ENCODE measurements at places on chromosomes 1 and 21. TPM values are rescaled to one million over a fixed set of nuclear protein-coding genes. Genes with fewer than 3 reads are reported as not detected.

The UBE2U gene
- total RNA-seq: not detected

The CYP4B1 gene
- not detected for total RNA-seq

The CCDC181 gene
- total RNA-seq: 0.54 TPM

The RHBG gene
- not detected for total RNA-seq

DNA sequence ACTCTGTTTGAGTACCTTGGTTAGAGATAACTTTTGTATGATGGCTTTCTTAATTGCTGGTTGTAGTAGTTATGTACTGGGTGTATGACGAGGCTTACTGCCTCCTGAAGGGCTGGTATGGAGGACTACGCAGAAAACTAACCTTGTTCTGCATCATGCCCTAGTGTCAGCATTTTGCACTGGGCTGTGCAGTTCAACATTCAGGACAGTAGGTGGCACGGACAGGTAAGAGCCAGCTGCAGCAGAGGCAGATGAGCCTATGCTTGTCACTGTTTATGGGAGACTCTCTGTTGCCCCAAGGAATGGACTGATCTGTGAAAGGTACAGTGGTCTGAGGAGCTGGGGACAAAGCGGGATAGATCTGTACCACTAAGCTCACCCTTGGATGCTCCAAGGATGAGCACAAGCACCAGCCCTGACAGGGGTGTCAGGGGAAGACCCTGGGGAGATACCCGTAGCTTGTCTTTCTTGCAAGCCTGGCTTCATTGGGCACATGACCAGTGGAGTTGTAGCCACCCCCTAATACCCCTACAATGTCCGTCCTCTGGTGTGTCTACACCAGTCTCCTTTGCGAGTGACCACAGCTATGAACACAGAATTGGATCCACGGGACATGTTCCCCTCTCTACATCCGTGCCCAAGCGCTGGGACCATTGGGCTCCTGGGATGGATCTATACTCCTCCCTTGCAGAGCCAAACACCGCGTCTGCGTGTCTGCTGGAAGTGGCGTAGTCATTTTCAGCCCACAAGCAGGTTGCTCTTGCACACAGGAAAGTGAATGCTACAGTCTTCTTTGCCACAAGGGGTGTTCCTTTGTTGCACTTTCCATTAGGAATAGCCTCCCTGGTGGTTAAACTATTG, 51.1 kb upstream of the CFHR3 start:
- no peak for DNase-seq

DNA sequence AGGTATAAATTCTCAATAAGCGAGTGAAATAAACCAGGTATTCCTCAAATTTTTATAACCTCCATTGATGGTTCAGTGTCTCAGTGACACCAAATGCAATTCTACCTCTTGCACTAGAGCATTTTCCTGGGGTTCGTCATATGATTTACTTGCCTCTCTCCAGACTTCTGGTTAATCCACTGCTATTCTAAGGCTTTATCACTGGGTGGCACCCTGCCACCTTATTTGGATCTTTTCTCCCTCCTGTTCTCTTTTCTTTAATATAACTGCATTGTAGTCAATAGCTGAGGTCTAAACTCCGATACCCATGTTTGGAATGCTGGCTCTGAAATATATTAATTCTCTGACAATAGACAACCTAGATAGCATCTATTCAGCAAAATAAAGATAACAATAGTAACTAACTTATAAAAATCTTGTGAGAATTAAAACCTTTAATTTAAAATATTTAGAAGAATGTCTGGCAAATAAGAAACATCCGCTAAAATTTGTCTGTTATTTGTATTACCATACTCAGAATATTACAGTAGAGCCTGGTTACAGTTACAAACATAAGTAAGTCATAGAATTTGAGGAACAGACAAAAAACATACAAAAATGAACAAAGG, 436.4 kb downstream of the PLA2G4A start:
- peak; percentile 45 for DNase-seq

GRCh38 chr1:107804741-107805140, 160.2 kb downstream of the VAV3 start:
- no peak for DNase-seq

- no peak for DNase-seq
Measured at GRCh38 chr1:193538680-193539079, 352.3 kb upstream of the B3GALT2 start.

- DNase-seq: no peak
Measured at GRCh38 chr1:57674801-57675200, 250.9 kb upstream of the DAB1 start.

DNA sequence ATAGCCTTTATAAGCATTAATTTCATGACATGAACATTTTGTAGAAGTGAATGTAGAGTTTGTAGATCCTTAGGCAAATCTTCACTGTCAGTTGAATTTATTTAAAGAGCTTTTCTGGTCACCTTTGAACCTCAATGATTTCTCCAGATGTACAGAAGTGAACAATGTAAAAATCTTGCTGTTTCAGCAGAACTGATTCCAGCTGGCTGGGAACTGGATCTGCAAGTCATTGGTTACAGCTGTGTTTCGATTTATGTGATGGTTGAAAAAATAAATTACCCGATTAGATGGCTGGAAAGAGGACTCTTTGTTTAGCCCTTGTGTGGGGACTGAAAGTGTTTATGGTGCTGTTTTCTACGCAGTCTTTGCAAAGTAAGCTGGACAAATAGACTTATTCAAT, 849.8 kb downstream of the USP25 start:
- DNase-seq: no peak

GRCh38 chr1:90746857-90747256, 29.8 kb upstream of the BARHL2 start:
- DNase-seq: no peak

- peak; percentile 37 for DNase-seq
Measured at GRCh38 chr1:54121482-54122134, 31.2 kb downstream of the CDCP2 start.

GRCh38 chr1:25648681-25649440, 32.3 kb downstream of the MAN1C1 start:
- no peak for DNase-seq

GRCh38 chr1:17772615-17773212, 17.6 kb downstream of the ACTL8 start:
- DNase-seq: no peak

DNA sequence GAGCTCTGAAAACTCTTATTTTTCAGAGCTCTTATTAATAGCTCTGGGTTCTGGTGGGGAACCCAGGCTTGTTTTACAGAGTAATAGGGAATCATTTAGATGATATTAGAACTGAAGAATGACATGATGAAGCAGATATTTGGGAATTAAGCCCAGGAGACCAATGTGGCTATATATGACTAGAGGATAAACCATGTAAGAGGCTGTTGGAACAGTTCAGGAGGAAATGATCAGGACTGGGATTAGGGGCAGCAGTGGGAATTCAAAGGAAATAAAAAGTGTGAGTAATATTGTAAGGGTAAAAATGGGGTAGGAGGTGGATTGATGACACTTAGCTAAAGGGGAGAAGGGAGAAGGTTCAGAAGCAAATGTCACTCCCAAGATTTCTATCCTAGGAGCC, 58.6 kb downstream of the GIPC2 start:
- DNase-seq: no peak

Measured in hematopoietic multipotent progenitor cell (in vitro differentiated cells).